ENCODE measurements at places on chromosomes 11 and 22.
A peak's percentile ranks its signal among the peaks of the same experiment; 100 is the strongest.

DNA sequence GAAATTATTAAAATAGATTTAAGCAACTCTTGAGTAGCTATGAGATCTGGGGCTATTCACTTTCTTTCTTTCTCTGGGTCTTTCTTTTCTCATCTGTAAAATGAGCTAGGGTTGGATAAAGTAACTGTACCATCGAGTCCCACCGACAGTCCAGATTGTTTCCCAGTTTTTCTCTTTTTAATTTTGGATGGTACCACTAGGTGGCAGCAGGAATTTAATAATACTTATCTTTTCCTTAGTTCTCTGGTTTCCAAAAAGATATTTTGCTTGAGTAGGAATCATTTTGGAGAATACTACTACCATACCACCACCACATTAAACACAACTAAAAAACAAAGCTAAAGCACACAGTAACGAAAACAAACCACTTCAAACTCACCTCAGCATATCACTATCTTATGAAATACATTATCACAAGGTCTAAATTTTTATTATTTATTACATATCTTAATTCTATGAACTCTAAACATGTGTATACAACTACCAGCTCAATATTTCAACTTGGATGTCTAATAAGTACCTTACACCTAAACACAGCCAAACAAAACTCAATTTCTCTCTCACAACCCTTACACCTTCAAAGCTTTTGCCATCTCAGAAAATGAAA is 584.0 kb downstream of the KCNA4 start:
- peak; percentile 9 for DNase-seq

DNA sequence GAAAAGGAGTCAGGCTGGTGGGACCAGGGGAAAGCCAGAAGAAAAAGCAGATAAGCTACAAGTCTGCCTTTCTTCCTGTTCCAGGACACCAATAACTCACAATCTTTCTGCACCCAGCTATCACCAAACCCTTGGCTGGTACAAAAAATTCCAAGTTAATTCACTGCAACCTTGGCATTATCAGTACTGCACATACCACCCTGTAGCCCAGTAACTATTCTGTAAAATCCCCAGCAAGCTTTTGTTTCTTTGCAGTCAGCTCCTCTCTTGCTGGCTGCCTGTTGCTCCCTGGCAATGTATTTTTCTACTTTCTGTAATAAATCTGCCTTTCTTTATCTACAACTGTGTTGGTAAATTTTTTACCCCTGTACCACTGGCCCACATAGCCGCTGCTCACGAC is 20.7 kb upstream of the DKK3 start:
- DNase-seq = no peak

DNA sequence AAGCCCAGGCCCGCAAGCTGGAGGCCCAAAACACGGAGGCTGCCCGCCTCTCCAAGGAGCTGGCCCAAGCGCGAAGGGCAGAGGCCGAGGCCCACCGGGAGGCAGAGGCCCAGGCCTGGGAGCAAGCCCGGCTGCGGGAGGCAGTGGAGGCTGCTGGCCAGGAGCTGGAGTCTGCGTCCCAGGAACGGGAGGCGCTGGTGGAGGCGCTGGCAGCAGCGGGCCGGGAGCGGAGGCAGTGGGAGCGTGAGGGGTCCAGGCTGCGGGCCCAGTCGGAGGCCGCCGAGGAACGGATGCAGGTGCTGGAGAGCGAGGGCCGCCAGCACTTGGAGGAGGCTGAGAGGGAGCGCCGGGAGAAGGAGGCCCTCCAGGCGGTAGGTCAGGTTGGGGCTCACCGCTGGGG is 4.8 kb downstream of the CCDC88B start:
- no peak for DNase-seq

- no peak for DNase-seq
Measured at GRCh38 chr11:2704356-2704755, 4.6 kb upstream of the KCNQ1OT1 start.

GRCh38 chr11:24805671-24806070 is 308.8 kb downstream of the LUZP2 start:
- DNase-seq = no peak

DNA sequence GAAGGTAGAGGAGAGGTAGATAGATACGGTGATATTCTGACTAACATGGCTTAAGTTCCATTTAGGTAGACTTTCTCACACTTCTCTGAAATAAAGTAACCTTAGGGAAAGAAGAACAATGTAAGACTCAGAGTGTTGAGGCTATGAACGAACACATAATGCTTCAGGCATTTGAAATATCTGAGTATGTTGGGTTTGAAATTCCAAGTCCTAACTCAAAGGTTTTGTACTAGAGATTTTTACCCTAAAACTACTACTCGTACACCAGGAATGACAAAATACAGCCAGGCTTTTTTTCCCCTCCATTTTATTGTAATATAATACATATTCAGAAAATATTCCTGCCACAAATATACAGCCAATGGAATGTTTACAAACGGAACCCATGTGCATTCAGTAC is 592.6 kb downstream of the ETS1 start:
- peak; percentile 3 for DNase-seq

- no peak for DNase-seq
Measured at GRCh38 chr11:62652161-62653006, 718 bp downstream of the INTS5 start.

GRCh38 chr22:48670731-48671130 is 1156.9 kb downstream of the BRD1 start:
- DNase-seq = no peak

DNA sequence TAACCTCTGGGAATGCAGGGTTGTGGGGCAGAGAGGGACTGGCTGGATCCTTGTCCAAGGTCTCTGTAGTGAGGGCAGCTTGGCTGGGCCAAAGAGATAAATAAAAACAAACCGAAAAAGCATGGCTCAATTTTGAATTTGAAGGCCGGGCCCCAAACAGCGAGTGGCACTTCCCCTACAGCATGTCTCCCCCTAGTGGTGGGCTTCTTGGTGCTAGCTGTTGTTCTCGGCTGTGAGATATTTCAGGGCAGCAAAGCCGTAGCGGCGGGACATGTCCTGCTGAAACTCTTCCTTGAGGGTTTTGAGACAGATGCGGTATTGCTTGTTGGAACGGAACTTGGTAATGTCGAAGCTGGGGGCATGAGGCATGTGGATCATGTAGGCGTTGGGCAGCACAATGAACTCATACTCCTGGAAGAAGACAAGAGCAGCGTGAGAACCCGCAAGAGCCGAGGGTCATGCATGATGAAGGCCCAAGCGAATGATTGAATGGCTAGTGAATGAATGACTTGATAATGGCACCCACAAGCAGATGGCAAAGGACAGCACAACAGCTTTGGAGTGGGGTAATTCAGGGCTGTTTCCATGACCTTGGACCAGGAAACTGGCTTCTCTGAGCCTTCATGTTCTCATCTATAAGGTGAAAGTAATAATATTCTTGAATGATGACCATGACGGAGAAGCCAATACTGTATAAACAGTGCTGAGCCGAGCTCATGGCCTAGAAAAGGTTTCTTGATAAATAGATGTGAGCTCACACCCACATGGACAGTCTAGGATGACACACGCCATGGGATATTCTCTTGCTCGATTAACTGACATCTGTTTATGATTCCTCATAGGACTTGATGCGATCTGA is 216.3 kb upstream of the SYN3 start:
- DNase-seq = no peak

DNA sequence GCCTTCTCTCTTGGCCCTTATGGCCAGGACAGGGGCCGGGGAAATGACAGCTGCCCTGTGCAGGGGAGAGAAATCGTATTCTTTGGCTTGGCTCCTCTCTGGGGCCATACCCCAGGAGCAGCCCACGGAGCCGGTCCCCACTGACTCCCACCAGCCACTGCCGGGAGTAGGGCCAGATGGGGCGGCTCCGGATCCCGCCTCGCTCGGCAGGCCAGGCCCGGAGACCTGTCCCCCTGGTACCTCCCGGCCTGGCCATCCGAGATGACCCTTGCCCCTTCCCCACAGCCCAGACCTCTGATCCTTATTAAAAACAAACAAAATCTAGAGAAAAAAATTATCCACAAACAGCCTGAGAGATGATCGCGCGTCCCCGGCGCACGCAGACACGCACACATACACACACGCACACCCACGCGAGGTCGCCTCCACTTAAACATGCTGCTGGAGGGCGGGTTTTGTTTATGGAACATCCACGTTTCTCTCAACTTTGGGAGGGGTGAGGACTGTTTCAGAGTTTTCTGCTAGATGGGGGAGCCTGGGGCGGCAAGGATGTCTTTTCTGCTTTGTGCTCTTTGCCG is 59.1 kb downstream of the IGLL1 start:
- DNase-seq = peak; percentile 33

GRCh38 chr11:68053981-68054812 is 15.4 kb downstream of the TCIRG1 start:
- DNase-seq = no peak

All from fibroblast of lung (primary cell).